ENCODE measurements at places on chromosomes 5 and 9. TPM values are rescaled to one million over a fixed set of nuclear protein-coding genes. Genes with fewer than 3 reads are reported as not detected.

- peak; percentile 47 for DNase-seq
Measured at GRCh38 chr5:50958852-50959457, 292.5 kb downstream of the PARP8 start.

Gene LRRC14B
- total RNA-seq = not detected

- DNase-seq = no peak
Measured at GRCh38 chr5:9419794-9420193, 126.1 kb downstream of the SEMA5A start.

DNA sequence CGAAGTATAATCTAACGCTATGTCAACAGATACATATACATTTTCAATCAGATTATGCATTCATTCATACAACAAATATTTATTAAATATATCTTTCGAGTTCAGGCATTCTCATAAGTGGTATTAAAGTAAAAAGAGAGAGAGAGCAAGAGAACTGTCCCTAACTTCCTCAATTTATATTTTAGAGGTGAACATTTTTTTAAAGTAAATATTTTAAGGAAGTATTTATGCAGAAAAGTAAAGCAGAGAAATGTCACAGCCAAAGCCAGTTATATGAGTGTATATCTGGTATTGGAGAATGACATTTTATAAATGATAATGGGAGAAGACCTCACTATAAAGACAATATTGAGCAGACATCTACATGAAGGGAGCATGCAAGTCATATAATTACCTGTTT, 667.3 kb upstream of the CDH9 start:
- DNase-seq = no peak

Gene GGTA1
- not detected for total RNA-seq

GRCh38 chr9:121625590-121625989, 25.8 kb upstream of the DAB2IP start:
- DNase-seq = no peak

Gene GDF9
- total RNA-seq = 0.79 TPM

- no peak for DNase-seq
Measured at GRCh38 chr5:135013445-135013844, 20.6 kb downstream of the PITX1 start.

DNA sequence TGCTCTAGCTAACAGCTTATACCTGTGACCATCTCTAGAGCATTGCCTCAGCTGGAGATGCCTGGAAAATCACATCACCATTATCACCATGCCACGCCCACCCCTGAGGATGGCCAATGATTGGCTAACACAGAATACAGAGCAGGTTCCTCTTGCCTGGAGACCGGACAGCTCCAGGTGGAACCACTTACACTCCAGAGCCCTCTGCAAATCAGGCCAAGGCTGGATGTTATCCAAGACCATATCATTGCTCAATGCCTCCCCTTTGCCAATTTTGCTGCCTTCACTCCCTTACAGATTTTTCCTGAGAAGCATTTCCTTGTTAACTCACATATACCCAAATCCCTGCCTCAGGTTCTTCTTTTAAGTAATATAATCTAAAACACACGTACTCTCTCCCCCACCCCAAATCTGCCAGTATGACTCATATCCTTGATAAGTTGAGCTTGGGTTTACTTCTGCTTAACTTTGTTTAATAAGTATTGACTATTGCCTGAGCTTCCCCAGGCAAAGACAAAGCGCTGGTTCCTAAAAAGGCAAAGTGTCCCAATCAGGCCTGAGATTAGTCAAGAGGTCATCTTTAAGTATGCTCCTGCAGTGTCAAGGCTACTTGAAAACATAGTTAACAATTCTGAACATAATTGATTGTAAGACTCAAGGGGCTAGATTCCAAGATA, 309.6 kb downstream of the EPB41L4A start:
- peak; percentile 87 for DNase-seq

GRCh38 chr9:20286154-20286700, 336.1 kb downstream of the MLLT3 start:
- DNase-seq = no peak

DNA sequence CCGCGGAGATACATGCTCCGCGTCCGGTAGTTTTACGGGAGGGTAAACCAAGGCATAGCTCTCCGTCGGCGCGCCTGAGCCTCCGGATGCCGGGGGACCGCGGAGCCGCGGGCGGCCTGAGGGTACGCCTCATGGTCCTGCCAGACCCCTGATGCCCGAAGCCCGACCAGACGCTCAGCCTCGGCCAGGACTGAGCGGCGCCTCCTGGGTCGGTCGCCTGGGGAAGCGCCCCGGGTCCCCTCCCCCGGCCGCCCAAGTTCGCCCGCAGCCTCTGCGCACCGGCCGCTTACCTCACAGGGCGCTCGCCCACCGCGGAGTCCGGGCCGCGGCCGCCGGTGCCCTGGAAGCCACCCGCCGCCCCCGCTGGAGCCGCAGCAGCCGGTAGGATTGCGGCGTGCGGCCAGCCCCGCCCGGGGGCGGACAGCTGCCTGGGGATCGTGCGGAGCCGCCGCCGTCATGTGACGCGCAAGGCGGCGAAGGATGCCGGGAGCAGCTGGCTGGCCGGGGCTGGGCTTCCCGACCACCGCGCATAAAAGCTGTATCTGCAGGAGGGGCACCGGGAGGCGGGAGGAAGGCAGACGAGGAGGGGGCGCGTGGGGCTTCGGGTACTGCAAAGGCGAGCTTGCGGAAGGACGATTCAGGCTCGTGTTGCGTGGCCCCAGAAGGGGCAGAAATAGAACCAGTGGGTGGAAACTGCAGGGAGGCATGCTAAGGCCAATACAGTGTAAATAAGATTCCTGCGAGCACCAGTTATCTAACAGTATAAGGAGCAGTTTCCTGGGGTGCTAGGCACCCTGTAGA, at the start of gene FBXO10:
FBXO10 (minus strand) TSS at position 460 of the 801 bp plus-strand sequence. CDS start 34,612 bp downstream, outside the sequence.
- peak; percentile 55 for DNase-seq

Gene SLC34A3
- total RNA-seq = not detected
